ENCODE measurements at places on chromosomes 1 and 21.

DNA sequence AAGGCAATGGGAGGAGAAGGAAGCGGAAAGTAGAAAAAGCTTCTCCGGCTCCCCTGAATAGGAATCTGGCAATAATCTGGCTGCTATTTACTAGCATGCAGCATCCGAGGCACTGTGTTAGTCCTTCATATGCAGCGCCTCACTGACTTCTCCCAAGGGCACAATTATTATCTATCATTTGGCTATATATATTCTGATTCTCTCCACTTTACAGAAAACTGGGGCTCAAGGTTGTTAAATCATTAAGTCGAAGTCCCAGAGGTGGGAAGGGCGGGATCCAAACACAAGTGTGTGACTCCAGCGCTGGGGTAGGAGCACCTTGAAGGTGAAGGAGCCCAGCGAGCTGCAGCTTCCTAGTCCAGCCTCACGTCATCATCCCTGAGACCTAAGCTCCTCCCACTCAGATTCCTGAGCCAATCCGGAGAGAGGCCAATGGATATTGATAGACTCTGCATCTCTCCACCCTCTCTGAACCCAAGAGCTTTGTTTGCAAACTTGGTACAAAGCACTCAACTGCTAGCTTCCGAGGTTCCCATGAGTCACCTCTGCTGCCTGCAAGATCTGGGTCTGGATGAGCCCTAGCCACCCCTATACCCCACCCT, 16.6 kb upstream of the EYA3 start:
- no peak for DNase-seq

DNA sequence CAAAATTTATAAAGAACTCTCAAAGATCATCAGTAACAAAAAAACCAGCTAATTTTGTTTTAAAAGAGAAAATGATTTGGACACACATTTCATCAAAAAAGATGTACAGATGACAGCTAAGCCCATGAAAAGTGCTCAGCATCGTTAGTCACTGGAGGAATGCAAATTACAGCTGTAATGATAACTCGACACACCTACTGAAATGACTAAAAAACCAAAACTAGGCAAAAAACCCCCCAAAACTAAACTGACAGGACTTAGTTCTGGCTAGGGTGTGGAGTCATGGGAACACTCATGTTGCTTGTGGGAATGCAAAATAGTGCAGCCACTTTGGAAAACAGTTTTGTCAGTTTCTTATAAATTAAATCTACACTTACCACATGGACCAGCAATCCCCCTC, 59.5 kb downstream of the CNIH3 start:
- DNase-seq = no peak

- DNase-seq = no peak
These were observed 4.9 kb downstream of the RD3 start for GRCh38 chr1:211487082-211487481.

DNA sequence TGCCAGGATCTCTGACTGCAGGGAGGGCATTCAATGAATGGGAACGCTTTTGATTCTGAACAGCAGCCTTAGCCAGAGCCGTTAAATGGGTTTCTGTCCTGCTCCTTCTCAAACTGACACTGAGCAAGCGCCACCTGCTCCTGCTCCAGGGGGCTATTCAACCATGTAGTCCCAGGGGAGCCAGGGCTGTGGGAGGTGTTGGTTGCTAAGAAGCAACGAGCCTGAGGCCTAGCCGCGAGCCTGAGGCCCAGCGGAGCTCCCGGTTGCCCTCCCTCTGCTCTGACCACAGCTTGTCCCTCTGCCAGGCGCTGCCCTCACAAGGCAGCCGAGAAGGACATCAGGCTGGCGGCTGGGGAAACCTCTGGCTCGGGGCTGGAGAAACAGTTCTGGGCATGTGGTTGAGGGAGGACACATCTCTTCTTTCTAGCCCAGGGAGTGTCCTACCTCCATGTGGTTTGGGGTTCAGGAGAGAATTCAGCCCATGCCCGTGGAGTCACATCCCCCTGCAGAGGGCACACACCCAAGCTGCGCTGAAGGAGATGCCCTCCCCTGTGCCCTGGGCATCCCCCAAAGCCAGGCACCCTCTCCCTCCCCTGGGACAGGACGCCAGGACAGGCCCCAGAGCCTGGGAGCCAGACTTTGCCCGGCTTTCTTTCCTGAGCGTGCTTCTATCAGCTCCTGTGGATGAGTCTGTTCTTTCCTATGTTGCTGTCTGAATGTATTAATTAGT, 18.0 kb downstream of the PCP4 start:
- no peak for DNase-seq

- DNase-seq = no peak
These were observed 44.3 kb downstream of the ERICH3 start for GRCh38 chr1:74629283-74629682.

DNA sequence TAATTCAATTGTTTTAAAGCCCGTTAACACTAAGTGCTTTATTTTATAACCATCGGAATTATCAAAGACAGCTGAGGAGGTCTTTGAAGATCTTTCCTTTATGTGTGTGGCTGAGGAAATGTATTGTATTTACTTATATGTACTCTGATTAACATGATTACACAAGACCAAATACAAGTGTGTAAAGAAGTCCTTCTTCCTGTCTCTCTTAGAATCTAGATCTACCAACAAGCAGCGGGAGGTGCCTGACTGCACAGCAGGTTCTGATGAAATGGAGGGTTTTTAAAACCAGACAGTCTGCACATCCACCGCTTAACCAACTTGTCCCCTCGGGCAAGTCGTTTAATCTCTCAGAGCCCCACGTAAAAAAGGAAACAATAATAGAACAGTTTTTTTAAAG, 240.5 kb upstream of the MAP1LC3C start:
- DNase-seq = no peak

- DNase-seq = no peak
These were observed 726 bp upstream of the CYB5R1 start for GRCh38 chr1:202967684-202968281.

DNA sequence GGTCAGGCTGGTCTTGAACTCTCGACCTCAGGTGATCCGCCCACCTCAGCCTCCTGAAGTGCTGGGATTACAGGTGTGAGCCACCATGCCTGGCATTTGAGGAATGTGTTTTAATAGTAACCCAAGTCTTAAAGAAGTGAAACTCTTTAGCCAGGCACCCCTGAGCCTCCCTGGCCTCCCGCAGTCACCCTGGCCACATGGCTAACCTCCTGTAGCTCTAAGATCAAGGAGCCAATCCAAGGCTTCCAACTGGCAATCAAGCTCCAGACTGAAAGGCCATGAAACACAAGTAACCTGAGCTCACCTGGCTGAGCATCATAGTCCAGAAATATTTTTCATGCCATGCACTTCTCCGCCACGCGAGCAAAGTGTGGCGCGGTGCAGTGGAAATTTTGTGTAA, 84.3 kb downstream of the LTN1 start:
- no peak for DNase-seq

- no peak for DNase-seq
These were observed 14.2 kb downstream of the RIMS3 start for GRCh38 chr1:40651138-40651857.

DNA sequence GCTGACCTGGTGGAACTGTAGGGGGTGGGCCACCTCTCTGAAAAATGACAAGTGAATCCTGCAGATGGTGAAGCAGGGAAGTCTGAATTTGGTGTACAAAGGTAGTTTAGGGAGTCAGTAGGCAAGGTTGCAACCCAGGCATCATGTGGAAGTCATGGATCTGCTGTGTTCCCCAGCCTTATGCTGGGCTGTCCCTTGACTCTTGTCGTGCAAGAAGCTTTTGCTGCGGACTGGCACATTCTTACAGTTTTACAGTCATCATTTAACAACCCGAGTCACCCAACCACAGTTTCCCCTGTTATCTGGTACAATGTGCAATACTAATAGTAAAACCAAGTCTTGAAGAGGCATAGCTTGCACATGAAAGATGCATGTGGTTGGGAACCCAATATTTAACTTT, 13.2 kb downstream of the RHOU start:
- DNase-seq = no peak

DNA sequence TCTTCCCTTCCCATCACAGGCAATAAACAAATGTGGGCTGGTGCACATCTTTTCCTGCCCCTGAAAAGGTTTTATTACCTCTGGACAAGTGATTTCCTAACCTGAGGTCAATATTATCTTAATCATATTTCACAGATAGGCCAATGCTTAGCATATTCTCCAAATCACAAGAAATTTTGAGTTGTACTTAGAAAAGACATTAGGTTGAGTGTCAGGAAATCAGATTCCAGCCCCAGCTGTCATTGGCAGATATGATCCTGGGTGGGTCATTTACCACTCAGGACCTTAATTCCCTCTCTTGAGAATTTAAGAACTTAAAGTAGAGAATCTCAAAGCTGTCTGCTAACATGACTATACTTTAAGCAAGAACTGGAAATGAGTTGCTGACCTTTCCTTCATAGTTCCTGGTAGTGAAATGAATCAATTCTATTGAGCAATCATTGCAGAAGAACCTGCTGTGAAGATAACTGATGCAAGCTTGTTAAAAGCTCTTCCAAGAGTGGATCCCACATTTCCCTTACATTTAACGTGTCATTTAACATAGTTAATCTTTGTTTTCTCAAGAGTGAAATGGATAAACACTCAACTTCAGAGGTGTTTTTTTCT, 46.4 kb upstream of the CR2 start:
- no peak for DNase-seq

- DNase-seq = no peak
These were observed 35.0 kb downstream of the HSD3B2 start for GRCh38 chr1:119449971-119450370.

DNA sequence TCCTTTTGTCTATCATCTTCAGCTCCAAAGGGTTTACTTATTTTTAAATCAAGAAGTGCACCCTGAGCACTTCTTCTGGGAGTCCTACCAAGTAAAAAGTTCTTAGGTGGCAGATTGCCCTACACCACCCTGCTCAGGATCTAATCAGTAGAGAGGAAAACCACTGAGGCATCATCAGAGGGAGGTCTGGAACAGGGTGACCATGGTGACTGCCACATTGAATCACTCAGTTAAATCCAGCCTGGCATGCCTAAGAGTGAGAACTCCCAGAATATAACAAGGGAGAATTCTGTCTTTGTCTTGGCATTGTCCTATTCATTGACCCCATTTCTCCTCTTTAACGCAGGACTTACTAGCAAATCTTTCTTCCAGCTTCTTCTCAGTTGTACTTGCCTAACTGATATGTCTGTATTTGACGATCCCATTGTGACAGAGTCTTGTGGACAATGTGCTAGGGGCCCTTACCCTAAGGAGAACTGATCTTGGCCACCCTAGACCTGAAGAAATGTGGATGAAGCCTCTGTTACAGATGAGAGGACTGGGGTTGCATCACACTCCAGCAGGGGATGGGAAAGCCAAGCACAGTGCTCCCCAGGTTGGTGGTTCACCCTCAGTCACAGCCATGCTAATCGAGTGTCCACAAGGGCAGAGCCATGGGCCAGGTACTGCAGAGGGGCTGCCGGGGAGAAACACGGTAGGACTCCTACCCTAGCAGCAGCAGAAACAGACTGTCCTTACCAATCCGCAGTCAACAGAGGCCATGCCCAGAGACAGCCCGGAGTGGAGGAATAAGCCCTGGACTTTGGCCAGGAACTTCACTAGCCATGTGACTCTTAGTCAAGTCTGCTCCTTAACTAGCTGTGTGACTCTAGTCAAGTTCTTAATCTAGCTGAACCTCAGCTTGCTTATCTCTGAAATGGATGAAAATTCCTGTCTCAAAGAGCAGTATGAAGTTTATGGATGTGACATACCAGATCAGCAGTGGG, 15.4 kb downstream of the PKP1 start:
- DNase-seq = no peak
